ENCODE measurements at places on chromosomes 4 and X.

GRCh38 chr4:89519771-89520320, 212.2 kb upstream of the GPRIN3 start:
- no peak for DNase-seq

DNA sequence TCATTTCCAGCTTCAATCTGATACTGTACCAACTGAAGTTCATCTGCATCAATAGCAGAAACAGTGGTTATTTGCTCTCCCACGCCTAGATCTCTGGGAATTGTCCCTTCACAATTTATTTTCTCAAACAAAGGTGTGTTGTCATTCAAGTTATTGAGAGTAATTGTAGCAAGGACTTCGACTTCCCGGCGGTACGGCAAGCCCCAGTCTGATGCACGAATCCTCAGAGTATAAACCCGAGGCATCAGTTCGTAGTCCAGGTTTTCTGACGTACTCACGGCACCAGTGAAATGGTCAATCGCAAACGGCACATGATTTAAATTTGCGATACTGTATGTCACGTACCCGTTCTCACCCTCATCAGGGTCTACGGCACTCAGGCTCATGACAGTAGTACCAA, 15.7 kb downstream of the FAT1 start:
- no peak for DNase-seq

GRCh38 chr4:179441596-179441995, 1999.4 kb upstream of the AGA start:
- no peak for DNase-seq

GRCh38 chrX:119833905-119834304, 18.9 kb downstream of the UPF3B start:
- DNase-seq = no peak

DNA sequence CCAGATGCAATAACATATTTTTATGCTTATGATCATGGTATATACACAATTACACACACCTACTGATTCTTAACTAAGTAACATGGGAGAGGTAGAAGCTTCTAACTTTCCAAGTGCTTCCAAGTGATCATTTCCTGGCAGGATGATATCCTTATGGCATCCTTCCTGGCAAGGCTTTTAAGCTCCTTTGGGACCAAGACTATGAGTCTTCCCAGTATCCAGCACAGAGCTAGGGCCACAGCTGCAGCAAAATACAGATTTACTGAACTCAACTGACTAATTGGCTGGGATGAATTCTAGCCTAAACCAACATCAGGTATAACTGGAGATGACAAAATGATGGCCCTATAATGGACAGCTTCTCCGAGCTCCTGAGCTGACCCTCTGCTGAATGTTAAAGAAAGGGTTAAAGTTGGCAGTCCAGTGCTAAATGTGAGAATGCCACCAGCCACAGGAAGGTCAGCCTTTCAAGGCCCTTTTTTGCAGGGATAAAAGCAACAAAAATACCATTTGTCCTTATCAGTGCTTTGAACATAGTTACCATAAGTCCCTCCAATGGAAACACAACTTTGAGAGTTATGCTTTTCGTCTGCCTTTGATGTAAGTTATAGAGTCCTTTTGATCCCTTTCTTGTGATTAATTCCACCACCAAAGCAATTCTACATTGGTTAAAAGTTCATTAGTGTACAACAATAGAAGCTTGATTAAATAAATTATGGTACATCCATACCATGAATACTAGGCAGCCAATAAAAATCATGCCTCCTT, 73.4 kb downstream of the MGST2 start:
- DNase-seq = no peak

DNA sequence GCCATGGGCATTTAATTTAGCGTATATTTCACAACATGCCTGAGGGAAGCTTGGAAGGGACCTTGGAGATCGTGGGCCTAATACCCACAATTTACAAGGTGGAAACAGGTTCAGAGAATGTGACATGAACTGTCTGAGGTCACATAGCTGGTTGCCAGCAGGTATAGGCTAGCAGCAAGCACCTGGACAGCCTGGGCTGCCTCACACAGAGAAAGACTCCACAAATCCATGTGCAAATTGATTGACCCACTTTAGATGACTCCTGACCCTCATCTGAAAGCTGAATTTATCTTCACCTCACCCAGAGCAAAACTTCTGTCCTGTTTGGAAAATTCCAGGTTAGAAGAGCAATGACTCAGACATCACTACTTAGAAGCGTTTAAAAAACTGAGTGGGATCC, 5.8 kb downstream of the PTTG2 start:
- DNase-seq = no peak

DNA sequence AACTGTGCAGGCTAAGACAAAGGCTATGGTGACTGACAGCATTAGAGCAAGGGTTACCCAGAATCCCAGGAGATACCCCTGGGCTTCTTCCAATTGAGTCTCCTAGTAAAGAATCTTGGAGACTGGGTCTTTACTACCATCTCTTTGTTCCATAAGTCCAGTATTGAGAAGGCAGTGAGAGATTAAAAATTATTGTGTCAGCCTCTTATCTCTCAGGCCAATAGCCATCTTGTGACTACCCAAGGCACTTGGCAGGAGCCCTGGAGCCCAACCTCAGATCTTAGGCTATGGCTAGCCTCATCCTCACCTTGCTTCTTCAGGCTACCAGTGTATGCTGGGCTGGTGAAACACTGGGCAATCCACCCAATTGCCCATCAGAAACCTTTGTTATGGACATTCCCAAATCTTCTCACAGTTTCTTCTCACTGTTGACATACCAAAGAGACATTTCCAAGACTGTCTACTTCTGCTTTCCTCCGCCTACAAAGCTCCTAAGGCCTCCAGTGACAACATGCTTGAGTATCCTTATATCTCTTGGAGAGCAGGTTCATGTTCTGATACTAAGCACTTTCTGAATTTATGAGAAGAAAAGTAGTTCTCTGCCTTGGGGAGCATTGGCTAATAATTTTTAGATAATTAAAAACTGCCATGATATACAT, 76.3 kb upstream of the STIM2 start:
- peak; percentile 41 for DNase-seq

DNA sequence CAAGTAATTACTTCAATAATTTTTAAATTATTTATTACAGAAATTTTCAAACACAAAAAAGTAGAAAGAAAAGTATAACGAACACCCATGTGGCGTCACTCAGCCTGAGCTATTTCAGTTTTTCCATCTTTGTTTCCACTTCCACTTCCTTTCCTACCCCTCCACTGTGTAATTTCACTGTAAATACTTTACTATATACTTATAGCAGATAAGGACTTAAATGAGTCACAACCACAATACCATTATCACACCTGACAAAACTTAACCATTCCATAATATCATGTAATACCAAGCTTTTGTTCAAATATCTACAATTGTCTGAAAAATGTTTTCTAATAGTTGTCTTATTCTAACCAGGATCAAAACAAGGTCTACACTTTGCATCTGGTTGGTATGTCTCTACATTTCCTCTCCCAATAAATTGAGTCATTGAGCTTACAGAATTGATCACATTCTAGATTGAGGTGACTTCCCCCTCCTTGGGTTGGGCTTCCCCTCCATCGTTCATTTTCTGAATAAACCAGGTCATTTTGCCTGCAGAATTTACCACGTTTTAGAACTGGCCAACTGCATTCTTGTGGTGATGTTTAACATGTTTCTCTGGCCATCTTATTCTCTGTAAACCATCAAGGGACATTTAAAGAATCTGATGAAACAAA, 48.7 kb downstream of the ATP10D start:
- no peak for DNase-seq

DNA sequence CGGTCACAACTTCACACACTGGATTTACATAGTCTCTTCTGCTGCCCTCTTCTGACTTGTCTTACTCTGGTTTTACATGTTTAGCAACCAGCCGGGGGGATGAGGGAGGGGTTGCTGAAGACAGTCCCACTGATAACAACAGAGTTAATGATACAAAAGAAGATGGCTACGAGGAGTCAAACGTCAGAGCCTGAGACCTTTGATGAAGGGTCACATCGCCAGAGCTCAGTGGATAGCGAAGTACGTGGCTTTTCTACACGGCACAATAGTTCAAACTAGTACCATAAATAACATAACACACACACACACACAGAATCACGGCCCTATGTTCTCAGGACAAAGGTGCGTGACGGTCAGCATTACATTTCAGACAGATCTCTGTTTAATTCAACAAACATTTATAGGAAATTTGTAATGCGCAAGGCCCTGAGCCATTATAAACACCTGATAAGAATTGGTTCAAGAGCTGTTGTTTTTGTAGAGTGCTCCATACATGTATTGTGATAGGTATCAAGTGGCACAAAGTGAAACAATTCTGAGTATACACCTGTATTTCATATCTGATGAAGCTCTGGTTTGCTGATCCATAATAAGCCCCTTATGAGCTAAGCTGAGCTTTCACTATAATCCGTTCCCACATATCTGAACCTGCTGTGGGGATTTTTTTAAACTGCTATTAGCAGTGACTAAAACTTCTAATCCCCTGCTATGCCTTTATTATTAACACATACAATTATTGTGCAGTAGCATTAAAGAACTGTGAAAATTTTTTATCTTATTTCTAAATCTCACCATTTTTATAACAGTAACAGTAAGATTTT, 100.0 kb downstream of the NR3C2 start:
- DNase-seq = no peak

GRCh38 chr4:6420036-6420435, 52.4 kb downstream of the PPP2R2C start:
- DNase-seq = no peak

- no peak for DNase-seq
Observed at GRCh38 chr4:180900781-180901180, 1342.4 kb upstream of the TENM3 start.

DNA sequence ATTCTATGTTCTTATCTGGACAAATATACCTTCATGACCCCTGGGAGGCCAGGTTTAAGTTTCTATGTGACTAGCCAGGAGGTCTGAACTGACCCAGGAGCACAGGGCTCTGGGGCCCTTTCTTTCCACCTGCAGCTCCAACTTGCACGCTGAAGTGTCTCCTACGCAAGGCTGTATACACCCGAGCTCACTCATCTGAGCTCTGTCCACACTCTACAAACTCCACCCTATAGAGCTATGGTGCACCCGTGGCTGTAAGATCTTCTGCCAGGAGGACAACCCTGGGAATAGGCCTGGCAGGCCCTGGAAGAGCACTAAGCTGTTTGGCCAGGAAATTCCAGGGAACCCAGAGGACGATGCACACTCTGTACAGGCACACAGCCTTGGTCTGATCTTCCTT, 60.6 kb upstream of the ATOH1 start:
- no peak for DNase-seq

DNA sequence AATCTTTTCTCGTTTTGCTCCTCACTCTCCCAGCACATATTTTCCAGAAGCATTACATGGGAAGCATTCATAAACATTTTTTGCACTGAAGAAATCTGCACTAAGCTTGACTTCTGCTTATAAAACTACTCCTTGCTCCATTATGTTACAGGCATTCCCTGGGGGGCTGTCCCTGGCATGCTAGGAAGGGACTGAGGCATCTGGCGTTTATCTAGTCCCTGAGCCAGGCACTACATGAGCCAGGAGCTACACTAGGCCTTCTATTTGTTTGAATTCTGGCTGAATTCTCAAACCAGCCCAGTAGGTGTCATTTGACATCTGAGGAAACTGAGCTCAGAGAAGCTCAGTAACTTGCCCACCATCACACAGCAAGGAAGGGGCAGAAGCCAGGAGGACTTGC, 43.3 kb downstream of the NHSL2 start:
- no peak for DNase-seq

DNA sequence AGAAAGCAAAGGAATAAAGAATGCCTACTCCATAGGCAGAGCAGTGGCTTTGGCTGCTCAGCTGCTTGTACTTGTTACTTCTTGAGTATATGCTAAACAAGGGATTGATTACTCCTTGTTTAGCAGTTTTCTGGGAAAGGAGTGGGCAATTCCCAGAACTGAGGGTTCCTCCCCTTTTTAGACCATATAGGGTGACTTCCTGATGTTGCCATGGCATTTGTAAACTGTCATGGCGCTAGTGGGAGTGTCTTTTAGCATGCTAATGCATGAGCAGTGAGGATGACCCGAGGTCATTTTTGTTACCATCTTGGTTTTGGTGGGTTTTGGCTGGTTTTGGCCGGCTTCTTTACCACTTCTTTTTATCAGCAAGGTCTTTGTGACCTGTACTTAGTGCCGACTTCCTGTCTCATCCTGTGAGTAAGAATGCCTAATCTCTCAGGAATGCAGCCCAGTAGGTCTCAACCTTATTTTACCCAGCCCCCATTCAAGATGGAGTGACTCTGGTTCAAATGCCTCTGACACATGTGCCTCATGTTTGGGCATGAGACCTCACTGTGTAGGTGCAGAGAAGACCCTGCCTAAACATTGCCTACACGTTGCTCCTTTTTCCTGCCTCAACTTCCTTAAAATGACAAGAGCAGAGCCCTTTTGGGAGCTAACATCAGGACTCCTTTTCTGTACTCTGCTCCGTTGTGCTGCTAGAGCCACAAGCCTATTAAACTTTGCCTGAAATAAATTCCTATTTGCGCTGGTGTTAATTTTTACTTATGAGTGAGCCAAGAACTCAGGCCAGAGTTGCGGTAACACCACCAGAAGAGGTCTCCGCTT, 21.0 kb upstream of the UBA6 start:
- no peak for DNase-seq

DNA sequence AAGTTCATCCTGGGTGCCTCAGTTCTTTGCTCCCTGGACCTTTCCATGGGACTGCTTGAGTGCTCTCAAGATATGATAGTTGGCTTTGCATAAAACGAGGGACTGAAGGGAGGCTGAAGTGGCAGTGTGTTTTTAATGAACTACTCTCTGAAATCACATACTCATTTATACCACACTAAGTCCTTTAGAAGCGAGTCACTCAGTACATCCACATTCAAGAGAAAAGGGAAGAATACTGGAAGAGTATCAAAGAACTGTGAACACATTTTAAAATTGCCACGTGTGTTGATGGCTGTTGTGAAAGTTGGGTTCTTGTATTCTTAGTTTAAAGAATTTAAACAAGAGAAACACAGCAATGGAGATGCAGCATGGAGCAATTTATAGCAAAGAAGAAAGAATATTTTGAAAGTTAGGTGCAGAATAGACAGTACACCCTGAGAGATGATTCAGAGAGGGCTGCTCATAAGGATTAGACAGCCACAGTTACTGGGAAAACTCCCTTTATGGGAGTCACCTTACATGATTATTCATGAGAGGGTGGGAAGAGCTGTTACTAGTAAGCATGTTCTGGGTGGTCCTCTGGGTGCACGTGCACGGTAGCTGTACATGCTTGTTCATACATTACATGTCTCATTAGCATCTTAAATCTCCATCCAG, 380.7 kb downstream of the ADGRL3 start:
- DNase-seq = no peak

GRCh38 chr4:7779432-7779768, 160.3 kb downstream of the AFAP1 start:
- DNase-seq = no peak

DNA sequence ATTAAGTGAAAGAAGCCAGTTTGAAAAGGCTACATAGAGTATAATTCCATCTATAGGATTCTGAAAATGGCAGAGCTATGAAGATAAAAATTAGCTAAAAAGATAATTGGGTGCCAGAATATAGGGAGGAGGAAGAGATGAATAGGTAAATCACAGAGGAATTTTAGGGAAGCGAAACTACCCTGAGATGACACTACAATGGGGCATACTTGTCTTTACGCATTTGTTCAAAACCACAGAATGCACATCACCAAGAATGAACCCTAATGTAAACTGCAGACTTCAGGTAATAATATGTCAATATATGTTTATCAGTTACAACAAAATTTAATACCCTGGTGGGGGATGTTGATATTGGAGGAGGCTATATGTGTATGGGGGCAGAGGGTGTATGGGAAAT, 1342.9 kb downstream of the ADGRL3 start:
- DNase-seq = no peak

GRCh38 chrX:102832661-102833060, 104.4 kb upstream of the RAB40AL start:
- DNase-seq = no peak

Measured in suppressor macrophage treated with lipopolysaccharide for 4 hours (primary cell).